ENCODE measurements at places on chromosomes 1 and 21. TPM values are rescaled to one million over a fixed set of nuclear protein-coding genes. Genes with fewer than 3 reads are reported as not detected.

The ZNF648 gene
- total RNA-seq, result not detected

The ACTL8 gene
- not detected for total RNA-seq

The GSTM5 gene
- 0.12 TPM for total RNA-seq

The SRGAP2C gene
- total RNA-seq, result 17.7 TPM

The CR1L gene
- total RNA-seq, result not detected

The PLPPR4 gene
- total RNA-seq, result not detected

The C1orf53 gene
- total RNA-seq, result 8.9 TPM

The AADACL4 gene
- total RNA-seq, result not detected

The ECE1 gene
- total RNA-seq, result 79.5 TPM

GRCh38 chr21:36973986-36974850 lies 7.7 kb upstream of the HLCS start:
- DNase-seq, result no peak

DNA sequence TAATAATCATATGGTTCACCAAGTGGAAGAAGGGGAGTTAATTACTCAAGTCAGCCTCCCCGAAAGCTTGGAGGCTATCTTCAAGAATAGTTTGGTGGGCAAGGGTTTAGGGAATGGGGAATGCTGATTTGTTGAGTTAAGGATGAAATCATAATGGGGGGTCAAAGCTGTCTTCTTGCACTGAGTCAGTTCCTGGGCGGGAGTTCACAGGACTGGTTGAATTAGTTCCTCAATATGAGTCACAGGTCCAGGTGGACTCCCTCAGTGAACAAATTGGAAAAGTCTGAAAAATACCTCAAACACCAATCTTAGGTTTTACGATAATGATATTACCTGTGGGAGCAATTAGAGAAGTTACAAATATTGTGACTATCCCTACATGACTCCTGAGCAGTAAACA lies 115.2 kb upstream of the COA6 start:
- DNase-seq, result no peak

DNA sequence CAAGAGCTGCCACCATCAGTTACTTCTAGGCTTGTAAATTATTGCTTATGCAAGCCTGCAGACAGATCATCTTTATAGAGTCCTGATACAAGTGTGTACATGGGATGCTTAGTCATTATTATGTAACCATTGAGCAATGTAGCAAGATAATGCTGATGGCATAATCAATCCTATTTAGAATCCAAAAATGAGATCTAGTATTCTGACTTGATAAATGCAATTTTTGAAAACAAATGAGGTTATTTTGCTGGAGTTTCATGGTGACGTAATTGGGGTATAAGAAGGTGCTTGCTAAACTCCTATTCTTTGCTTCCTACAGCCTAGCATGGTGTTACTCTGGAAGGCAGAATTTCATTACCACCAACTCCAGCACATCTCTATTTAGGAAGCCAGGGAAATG lies 801.7 kb upstream of the PRMT6 start:
- DNase-seq, result peak; percentile 74

GRCh38 chr21:21200939-21201615 lies 202.9 kb downstream of the NCAM2 start:
- no peak for DNase-seq

GRCh38 chr1:2231532-2232254 lies 3.6 kb downstream of the SKI start:
- no peak for DNase-seq

DNA sequence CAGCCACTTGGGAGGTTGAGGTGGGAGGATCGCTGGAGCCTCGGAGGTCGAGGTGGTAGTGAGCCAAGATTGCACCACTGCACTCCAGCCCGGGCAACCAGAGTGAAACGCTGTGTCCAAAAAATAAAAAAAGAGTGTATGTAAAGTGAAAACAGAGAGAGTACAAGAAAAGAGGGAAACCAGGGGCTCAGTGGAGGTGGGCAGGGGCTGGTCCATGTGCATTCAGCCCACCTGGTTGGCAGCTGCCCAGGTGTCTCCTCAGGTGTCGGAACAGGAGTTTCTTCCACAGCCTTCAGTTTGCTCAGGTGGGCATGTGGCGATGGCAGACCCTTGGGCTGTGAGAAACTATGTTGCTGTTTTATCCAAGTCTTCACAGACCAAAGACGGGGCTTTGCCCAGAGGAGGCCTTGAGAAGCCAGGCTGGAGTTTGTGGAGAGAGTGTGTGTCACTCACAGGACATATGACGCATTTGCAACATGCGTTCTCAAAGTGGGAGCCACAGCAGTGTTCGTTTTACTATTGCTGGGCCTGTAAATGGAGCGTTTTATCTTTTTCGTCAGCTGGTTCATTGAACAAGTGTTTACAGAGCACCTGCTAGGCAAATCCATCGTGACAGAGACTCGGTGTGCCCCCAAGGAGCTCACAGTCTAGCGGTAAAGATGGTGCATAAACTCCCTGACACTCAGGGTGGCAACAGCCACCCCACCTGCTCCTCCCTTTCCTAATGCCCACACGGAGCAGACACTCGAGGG lies 22.4 kb upstream of the SAMD11 start:
- no peak for DNase-seq

DNA sequence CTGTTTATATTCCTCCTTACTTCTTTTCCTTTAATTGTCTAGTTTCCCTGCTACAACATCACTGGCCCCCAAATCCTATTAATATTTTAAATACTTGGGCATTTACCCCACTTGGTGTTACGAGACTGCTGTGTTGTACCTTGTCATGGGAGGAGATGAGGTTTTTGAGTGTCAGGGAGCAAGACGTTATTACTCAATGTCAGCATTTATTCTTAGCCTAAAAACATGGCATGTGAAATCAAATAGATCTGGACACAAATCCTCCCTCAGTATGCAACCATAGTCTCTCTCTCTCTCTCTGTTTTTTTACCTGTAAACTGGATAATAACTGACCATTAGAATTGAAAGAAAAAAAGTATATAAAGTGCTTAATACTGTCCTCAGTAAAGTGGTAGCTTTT lies 4.6 kb downstream of the LRRC8B start:
- no peak for DNase-seq

DNA sequence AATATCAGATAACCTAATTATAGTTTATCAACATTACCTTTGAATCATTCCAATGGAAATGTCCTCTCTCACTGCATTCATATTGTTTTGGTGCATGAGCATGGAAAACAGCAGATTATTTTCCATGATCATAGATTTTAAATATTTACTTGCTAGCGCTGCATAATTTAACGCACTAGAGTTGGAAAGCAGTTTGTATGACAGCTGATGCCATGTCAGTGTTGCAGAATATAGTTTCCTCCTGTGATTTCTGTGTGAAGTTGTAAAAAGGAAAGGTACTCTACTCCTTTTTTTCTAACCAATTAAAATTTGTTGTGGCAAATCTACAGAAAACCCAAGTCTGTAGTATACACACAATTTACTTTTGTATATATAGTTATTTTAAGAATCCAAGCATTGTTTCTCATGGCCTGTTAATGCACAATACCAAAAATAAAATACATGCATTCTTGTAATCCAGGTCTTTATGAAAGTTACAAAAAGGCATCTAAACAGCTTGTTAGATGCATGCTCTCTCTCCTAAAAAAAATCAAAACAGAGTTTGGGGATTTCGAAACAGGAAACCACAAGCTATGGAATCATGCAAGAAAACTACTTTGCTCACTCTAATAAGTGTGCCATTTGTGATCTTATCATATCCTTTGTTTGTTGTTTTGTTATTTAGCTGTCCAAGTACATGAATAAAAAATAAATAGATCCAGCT lies 1.9 kb upstream of the ATG4C start:
- no peak for DNase-seq

GRCh38 chr1:34029954-34030353 lies 135.1 kb downstream of the CSMD2 start:
- no peak for DNase-seq

- DNase-seq, result no peak
Observed at GRCh38 chr1:7489586-7489985, 281.5 kb upstream of the VAMP3 start.

- DNase-seq, result no peak
Observed at GRCh38 chr1:51564124-51564523, 45.1 kb upstream of the EPS15 start.

- DNase-seq, result no peak
Observed at GRCh38 chr1:191752342-191752741, 405.9 kb upstream of the RGS18 start.

- no peak for DNase-seq
Observed at GRCh38 chr1:3323021-3323795, 131.3 kb upstream of the ARHGEF16 start.

DNA sequence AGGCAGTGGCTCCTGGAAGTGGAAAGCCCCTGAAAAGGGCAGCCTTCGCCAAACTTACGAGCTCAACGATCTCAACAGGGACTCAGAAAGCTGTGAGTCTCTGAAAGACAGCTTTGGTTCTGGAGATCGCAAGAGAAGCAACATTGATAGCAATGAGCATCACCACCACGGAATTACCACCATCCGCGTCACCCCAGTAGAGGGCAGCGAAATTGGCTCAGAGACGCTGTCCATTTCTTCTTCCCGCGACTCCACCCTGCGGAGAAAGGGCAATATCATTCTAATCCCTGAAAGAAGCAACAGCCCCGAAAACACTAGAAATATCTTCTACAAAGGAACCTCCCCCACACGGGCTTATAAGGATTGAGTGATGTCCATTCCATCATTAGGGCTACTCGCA lies 42.4 kb downstream of the PLPPR4 start:
- DNase-seq, result no peak

DNA sequence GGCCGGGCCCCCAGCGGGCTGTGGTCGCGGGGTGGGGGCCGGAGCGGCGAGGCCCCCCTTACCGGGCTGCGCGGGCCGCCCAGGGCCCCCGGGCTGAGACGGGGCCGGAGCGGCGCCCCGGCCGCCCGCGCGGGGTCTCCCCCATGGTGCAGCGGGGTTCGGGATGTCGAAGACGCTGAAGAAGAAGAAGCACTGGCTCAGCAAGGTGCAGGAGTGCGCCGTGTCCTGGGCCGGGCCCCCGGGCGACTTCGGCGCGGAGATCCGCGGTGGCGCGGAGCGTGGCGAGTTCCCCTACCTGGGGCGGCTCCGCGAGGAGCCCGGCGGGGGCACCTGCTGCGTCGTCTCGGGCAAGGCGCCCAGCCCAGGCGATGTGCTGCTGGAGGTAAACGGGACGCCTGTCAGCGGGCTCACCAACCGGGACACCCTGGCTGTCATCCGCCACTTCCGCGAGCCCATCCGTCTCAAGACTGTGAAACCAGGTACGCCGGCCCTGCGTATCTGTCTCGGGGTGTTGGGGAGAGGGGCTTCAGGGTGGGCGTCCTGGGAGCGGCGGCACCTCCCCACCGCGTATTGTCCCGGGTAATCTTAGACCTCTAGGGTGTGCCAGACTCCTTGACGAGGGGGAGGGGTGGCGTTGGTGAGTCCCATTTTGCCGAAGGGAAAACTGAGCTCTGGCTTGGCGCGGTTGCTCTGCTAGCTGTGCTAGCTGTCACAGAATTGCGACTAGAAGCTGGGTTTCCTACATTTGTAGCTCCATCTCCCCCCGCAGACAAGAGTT lies 745 bp downstream of the MAGI3 start:
- DNase-seq, result peak; percentile 26

DNA sequence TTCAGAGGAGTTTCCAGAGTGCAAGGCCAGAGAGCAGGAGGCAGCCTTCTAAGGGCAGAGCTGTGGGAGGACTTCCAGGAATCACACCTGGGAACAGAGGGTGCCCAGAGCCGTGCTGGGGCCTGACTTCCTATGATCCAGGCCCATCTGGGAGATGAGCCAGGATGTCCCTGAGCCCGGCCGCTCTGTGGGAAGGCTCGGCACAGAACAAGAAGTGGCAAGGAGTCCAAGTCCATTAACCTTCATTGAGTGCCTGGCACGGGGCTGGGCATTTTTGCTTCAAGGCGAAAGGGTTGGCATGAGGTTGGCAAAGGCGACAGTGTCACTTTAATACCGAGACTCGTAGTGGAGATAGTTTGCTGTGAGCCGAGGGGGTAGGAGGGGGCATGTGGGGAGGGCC lies 18.2 kb downstream of the TMEM201 start:
- DNase-seq, result no peak

- DNase-seq, result no peak
Observed at GRCh38 chr21:34133392-34133791, 60.0 kb downstream of the MRPS6 start.

DNA sequence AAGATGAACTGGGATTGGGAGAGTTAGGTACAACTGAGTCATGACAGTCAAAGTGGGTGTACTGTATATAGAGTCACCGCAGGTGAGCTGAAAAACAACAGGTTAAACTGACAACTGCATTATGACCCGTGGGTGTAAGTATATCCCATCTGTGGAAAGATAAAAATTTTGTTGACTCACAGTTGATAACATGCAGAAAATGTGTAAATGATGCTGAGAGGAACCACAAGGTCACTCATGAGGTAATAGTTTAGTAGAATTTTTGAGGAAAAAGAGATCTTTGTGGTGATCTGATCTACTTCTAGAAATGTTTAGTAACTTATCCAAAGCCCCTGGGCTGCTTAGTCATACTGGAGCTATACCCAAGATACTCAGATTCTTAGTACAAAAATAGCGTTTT lies 838 bp downstream of the OR2C3 start:
- DNase-seq, result no peak

- DNase-seq, result no peak
Observed at GRCh38 chr1:244876228-244876910, 12.0 kb upstream of the HNRNPU start.

- peak; percentile 36 for DNase-seq
Observed at GRCh38 chr1:30111431-30111830, 612.0 kb downstream of the MATN1 start.

DNA sequence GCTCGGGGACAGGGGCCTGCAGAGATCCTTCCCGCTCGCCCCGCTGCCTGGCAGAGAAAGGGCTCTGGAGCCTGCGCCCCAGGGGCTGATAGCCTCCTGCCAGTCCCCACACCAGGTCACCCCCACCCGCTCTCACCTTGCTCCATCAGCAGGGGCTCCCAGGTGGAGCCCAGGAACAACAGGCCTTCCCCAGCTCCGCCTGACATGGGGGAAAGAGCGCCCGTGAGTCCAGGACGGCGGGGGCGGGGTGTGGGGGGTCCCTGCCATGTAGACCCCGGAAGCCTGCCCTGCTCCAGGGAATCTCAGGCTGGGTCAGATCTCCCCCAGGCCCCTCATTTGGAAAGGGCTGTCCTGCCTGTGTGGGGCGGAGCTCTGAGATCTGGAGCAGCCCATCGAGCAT lies 166.5 kb downstream of the PRDM16 start:
- DNase-seq, result no peak

- no peak for DNase-seq
Observed at GRCh38 chr1:192545896-192546521, 29.6 kb upstream of the RGS1 start.

DNA sequence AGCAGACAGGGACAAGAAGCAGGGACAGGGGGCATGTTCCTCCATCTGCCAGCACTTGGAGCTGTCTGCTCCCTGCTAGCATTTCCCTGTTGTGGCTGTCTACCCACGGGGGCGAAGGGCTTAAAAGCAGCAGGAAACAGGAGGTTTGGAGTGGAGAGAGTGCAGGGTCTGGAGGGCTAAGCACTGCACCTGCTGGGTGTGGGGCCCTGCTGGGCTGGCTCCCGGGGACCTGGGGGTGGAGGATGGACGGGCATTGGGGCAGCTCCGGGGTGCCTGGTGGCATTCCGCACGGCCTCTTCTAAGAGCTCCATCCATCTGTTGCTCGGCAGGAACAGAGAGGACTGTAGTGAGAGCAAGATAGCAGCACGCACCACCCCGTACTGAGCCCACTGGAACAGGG lies 21.2 kb downstream of the LRRC71 start:
- DNase-seq, result no peak

GRCh38 chr1:204545881-204546280 lies 29.7 kb downstream of the MDM4 start:
- no peak for DNase-seq

Data from NCI-H460 (cell line).